ENCODE measurements at places on chromosomes 13 and 19.

DNA sequence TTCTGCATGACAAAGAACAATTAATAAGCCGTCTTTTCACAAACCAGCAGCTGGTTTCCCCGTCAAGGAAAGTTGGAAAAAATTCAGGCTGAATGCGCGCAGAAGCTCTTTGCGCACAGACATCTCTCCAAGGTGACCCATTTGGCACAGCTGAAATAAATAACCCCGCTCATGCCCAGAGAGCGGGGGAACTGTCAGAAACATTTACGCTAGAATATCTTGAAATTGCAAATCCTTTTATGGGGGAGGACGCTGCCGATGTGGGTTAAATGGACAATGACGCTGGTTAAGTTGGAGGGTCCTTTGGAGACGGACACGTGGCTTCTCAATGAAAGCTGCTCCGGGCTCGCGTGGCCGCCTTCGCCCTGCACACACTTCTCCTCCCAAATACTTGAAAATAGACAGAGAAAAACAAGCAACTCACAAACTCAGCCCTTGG is 30.6 kb downstream of the GSX1 start:
- no peak for DNase-seq

DNA sequence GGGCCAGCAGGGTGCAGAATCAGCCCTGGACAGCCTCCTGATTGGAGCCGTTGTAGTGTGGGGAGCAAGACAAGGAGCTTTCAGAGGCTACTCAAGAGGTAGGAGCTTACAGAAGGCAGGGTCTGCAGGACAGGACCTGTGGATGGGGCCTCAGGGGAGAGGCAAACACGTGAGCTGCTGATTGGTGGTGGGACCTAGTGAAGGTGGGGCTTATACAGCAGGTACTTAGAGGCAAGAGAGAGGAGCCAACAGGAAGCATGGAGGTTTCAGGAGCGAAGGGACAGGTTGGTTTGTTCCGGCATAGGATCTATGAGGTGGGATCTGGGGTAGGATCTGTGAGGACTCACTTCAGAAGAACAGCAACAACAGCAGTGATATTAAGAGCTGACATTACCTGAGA is 32.4 kb downstream of the ZSWIM4 start:
- no peak for DNase-seq

GRCh38 chr19:12937093-12937926 is 1.1 kb upstream of the CALR start:
- no peak for DNase-seq

DNA sequence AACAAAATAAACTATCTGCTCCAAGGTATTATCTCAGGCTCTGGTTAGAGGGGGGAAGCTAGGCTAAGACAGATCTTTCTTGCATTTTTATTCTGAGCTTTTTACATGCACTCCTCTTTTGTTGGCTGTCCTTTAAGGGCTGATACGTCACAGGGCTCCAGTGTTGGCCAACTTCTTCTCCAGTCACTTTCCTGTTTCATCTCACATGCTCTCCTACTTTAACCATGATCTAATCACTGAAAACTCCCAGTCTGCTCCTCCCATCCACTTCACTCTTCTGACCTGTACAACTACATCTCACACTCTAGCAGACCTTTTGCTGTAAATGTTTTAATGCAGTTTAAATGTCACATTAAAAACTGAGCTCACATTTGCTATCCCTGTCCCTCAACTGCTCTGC is 510.0 kb upstream of the KLF12 start:
- DNase-seq: no peak

GRCh38 chr19:29326849-29327840 is 114.2 kb upstream of the UQCRFS1 start:
- DNase-seq: no peak
